PC-9 (cell line): ENCODE measurements at places on chromosomes 16 and 17. TPM values are rescaled to one million over a fixed set of nuclear protein-coding genes. Genes with fewer than 3 reads are reported as not detected.

The CDRT4 gene
- 11.0 and 17.9 TPM in 2 replicates for total RNA-seq

The BAIAP3 gene
- total RNA-seq, result 35.0 and 47.3 TPM in 2 replicates

The HSF4 gene
- total RNA-seq, result 96.9 and 100 TPM in 2 replicates

The PDK2 gene
- total RNA-seq, result 38.6 and 58.7 TPM in 2 replicates

The CACNG3 gene
- total RNA-seq, result not detected in 2 replicates

GRCh38 chr16:2865651-2866050 is 7.7 kb upstream of the PRSS22 start:
- no peak for DNase-seq

- DNase-seq, result no peak
These were observed 10.5 kb upstream of the HEATR6 start for GRCh38 chr17:60089096-60089806.

DNA sequence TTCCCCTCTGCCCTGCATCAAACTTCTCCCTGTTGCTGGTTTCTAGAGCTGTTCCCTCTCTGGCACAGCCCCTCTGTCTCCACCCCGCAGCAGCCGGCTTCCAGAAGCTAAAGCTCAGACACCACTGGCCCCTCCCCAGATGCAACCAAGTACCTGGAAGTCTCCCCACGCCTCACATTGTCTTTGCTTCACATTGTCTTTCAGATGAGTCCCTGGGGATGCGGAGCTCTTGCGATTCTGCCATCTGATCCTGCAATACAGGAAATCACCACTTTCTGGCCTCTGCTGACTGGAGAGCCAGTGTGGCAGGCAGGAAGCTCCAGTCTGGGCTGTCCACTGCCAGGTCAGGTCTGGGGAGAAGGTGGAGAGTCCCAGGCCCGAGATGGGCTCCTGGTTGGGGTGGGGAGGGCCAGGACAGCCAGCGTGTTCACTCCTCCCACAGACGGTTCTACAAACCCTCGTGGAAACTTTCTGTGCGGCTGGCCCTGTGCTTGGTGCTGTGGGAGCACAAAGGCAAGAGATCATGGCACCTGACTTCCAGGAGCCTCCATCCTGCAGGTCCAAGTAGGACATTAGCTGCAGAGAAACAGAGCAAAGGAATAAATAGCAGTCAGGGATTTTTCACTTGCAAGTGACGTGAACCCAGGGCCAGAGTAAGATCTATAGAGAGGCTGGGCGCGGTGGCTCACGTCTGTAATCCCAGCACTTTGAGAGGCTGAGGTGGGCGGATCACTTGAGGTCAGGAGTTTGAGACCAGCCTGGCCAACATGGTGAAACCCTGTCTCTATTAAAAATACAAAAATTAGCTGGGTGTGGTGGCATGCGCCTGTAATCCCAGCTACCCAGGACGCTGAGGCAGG is 47.9 kb upstream of the MAP3K14 start:
- no peak for DNase-seq

- DNase-seq, result no peak
These were observed 23.0 kb downstream of the NSMCE1 start for GRCh38 chr16:27245276-27246172.

- DNase-seq, result no peak
These were observed 28.0 kb downstream of the PRKCB start for GRCh38 chr16:23863511-23864422.

- no peak for DNase-seq
These were observed 59.4 kb downstream of the RTN4RL1 start for GRCh38 chr17:1965556-1966273.

GRCh38 chr16:86521236-86522197 is 11.2 kb downstream of the FOXF1 start:
- no peak for DNase-seq

DNA sequence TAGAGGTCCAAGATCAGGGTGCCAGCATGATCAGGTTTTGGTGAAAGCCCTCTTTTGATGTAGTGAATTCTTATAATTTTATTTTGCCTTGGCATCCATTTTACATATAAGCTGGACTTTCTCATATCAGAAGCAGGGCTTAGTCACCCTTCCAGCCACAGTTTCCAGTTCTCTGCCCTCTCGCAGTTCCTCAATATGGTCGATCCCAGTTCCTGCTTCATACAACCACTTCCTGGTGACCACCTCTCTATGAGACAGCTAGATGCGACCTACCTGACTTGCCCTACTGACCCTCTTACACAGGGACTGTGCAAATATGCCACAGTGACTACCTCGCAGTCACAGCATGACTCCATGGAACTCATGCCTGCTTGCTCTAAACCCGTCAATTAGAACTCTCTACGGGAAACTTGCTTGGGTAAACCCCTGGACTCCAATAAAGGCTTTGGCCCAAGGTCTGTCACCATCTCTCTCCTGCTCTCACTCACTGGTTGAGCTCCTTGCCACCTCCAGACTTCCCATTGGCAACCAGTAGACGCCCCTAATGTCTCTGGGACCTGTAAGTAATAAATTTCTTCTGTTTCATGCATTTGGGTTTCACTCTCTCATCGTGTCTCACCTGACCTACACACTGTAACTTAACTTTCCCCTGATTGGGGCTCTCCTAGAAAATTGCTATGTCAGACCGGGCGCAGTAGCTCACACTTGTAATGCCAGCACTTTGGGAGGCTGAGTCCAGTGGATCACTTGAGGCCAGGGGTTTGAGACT is 21.4 kb downstream of the CD300LG start:
- no peak for DNase-seq

DNA sequence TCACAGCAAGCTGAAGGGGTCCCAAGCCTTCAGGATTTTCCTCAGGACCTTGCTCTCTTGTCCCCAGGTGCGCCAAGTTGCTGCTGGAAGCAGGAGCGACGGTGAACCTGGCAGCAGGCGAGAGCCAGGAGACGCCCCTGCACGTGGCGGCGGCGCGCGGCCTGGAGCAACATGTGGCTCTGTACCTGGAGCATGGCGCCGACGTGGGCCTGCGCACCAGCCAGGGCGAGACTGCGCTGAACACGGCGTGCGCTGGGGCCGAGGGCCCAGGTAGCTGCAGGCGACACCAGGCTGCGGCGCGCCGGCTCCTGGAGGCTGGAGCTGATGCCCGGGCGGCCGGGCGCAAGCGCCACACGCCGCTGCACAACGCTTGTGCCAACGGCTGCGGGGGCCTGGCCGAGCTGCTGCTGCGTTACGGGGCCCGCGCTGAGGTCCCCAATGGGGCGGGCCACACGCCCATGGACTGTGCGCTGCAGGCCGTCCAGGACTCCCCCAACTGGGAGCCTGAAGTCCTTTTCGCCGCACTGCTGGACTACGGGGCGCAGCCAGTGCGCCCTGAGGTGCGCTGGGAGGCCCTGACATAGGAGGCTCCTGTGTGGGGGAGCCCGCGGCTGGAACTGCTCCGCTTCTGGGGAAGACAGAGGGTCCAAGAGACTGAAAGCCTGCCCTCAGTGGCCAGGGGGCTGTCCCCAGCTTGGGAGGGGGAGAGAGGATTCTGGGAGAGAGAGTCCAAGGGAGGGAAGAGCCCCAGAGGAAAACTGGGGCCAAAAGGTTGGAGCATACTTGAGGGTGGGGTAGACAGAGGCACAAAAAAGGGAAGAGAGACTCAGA is 6.4 kb downstream of the ASB16 start:
- no peak for DNase-seq

- no peak for DNase-seq
These were observed 12.9 kb downstream of the TTYH2 start for GRCh38 chr17:74226252-74226651.

DNA sequence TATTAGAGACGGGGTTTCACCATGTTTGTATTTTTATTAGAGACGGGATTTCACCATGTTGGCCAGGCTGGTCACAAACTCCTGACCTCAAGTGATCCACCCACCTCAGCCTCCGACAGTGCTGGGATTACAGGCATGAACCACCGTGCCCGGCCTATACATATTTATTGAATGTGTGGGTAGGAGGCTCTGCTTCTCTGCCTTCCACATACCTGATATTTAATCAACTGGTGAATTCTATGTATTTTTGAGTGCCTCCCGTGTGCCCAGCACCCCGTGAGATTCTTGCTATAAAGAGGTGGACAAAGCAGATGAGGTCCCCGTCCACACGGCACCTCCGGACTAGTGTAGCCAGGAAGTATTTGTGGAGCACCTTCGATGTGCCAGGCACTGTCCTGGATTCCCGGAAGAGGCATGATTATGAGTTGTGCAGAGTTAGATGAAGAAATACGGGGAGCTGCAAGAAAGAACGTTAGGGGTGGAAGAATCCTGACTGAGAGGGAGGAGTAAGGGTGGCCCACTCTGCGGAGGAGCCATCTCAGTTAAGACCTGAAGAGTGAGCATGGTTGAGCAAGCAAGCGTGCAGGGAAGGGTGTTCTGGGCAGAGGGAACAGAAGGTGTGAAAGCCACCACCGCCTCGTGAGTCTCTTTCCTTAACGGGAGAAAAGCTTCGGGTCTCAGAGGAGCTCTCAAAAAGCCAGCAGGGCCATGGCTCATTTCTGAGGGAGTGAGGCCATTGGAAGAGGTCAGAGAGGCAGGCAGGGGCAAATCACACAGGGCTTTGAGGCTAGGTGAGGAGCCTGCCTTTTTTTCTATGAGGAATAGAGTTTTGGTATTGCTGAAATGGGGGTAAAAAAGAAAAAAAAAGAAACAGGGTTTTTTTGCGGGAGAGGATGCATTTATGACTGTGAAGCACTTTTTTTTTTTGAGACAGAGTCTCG is 21.2 kb downstream of the CRISPLD2 start:
- DNase-seq, result no peak

- peak; percentile 77 for DNase-seq
These were observed 14.4 kb downstream of the SYCE1L start for GRCh38 chr16:77213542-77214106.

GRCh38 chr17:7352910-7353635 is 1.1 kb downstream of the KCTD11 start:
- no peak for DNase-seq

DNA sequence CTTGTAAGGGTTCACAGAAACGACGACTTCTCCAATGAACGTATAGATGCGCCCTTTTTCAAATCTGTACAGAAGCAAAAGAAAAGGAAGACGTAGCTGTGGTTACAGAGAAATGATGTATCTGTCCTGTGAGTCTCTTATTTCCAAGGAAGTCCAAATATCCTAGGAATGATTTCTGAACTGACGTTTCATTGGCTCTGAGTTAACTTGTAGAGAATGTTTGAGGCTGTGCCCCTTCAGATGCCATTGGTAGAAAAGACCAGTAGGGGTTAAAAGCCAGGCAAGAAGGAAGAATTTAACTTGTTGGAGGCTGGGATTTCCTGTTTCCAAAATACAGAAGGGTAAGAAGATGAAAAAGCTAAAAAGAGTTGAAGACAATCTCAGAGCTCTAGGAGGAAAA is 96.2 kb downstream of the MYO1D start:
- DNase-seq, result no peak
